ENCODE measurements at places on chromosomes 6 and 20. TPM values are rescaled to one million over a fixed set of nuclear protein-coding genes. Genes with fewer than 3 reads are reported as not detected.

VSX1 gene
- polyA plus RNA-seq, result not detected

CNBD2 gene
- polyA plus RNA-seq, result 0.93 TPM

DNA sequence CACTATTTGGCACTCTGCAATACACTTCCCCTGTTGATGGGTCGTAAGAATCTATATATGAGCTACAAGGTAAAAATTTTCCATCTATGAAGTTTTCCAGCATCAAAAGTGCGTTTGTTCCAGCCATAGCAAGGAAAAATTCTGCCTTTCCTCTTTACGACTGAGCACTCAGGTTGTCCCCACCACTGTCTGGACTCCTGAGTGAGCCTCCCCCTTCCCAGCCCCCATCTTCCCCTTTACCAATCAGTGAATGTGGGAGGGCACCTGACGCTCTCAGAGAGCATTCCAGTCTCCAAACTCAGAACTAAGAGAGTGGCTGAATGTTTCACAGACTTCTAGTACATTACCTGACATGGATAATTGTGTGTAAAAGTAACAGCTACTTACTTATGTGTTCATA is at the start of gene ALDH8A1:
Gene ALDH8A1, minus strand, starts transcription at position 175 of the 400 bp plus-strand sequence. Its CDS starts 48 bp downstream, at position 127.
- no peak for DNase-seq

GRCh38 chr6:163900570-163900969 is 486.1 kb downstream of the QKI start:
- DNase-seq, result no peak

- peak; percentile 54 for DNase-seq
Measured at GRCh38 chr20:63553933-63554290, at the start of gene FNDC11. TSS of gene FNDC11 (plus strand) at chr20:63554159. CDS start at chr20:63555664, 1,505 bp downstream.

FAM83C gene
- polyA plus RNA-seq, result not detected

GRCh38 chr20:56690531-56691175 is 61.5 kb downstream of the TFAP2C start:
- no peak for DNase-seq

ADGRF4 gene
- 0.26 TPM for polyA plus RNA-seq

DNA sequence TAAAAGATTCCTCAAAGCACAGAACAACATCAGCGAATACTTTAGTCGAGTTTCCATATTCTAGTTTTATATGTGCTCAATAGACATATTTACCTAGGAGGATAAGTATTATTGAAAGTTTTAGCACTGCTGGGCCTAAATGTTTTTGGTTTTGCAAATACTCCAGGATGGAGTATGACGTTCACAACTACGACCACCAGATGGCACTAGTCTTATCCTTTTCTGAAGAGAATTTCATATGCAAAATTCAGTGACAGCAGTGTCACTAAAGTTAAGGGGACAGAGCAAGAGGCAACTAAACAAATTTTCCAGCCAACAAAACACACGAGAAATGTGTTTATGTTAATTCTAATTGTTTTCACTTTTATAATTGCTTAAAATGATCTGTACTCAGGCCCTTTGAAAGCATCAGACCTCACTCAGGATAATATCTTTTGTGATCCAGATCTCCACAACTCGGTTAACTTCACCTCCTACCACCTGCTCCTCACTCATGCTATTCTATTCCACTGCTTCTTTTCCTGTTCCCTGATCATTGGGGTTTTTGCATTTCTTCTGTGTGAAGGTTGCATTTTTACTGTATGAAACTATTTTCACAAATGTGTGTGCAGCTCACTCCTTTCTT is 220.8 kb downstream of the TRDN start:
- DNase-seq, result peak; percentile 64

DNA sequence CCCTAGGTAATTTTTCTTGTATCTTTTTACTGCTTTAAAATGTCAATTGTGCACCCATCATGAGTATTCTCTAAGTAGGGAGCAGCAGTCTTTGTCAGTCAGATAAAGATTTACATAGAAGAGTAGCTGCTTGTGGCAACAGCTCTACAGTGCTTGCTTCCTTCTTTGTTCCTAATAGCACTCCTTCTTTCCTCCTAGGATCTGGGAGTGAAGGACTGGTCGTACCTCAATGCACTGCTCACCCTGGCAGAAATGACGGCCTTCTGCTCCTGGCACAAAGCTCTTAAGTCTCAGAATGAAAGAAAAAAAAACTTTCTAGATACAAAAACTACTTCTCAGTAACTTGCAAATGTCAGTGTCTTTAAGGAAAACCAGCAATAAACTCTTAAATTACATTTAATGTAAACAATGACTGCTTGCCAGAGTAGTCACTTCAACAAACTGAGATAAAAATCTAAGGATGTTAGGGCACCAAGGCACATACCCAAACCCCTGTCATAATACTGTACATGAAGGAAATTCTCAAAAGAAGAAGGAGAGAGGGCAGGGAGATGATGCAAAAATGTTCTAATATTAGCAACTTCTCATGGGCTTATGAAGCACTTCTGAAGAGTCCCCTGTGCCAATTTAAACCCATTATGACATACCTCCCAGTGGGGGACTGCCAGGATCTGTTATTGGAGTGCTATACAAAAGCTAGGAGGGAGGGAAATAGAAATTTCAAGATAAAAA is 34.0 kb downstream of the NCOA6 start:
- no peak for DNase-seq

DNA sequence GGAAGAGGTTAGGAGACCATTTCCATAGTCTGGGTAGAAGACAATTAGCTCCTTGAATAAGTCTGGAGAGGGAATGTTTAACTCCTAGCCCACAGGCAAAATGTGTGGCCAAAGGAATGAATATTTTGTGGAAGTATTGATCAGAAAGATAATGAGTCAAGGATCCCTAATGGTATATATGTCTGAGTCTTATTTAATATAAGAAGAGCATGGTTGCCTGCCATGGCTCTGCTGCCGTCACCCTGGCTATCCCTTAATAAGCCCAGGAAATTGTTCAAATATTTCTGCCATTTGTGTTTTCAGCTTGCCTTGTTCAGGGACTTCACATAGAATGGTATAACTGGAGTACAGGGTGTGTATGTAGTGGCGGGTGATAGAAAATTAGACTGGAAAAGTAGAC is 18.1 kb upstream of the CALHM6 start:
- no peak for DNase-seq

CBFA2T2 gene
- polyA plus RNA-seq, result 27.4 TPM

KIAA0408 gene
- polyA plus RNA-seq, result 2.2 TPM

PTP4A1 gene
- 64.4 TPM for polyA plus RNA-seq

DNA sequence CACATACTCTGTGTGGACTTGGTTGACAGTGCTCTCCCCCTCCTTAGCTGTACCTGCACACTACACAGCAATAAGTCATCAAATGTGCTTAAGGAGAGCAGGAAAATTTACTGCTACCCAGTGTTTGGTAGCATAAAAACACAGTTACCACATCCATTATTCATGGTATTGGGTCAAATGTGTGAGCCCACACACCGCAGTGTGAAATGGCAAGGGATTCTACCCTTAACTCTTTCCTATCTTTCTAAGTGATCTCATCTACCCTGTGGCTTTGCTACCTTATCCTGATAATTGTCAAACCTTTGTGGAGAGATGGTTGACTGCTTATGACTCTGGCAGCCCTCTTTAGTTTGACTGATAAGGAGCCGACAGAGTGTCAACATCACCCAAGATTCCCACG is 47.6 kb downstream of the STX11 start:
- no peak for DNase-seq

DNA sequence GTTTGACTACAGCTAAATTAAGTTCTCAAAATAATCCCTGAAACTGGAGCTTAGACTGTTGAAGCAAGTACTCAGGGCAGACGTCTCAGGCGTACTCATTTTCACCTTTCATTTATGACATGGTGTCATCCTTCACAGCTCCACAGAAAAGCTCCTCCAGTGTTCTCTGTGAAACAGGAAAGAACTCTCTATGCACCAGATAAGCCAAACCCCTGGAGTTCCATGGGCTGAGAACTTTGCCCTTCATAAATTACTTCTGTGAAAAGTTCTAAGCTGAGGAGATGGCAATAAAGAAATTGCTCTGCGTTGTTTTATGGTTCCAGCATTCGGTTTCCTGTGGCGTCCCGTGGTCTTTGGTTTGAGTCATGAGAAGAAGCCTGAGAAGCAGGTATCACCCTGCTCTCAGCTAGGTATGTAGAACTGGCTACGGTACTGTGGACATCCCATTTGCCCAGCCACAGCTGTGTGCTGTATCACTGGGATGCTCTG is 20.2 kb upstream of the RREB1 start:
- DNase-seq, result no peak

DNA sequence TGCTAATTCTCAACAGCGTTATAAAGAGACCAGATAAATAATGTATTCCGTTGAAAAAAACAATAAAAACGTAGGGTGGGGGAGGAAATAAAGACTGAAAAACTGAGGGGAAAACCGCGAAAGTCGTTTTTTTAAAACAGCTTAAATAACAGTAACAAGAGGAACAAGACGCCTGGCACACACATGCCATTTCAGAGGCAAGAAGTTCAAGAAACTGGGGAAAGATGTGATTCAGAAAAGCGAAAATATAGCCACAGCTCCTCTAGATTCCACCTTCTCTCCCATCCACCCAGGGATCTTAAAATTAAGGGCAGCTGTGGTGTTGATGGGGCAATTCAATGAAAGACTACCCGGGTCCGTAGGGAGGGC is 1.3 kb downstream of the EPB41L2 start:
- DNase-seq, result no peak

DNA sequence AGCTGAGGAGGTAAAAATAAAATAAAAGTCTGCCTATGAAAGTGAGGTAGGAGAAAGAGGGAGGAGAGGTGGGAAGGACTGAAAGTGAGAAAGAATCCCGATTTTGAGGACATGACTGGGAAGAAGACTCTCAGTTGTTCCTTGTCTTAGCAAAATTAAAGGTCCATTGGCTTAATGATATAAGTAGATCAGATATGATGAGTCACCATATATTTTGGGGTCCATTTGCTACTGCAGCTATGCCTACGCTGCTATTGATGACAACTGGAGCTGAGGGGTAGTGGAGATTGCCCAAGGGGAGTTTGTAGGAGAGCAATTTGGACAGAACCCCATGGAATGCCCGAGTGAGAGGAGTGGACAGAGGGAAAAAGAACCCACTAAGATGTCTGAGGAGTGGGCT is 15.1 kb upstream of the SLC22A3 start:
- no peak for DNase-seq

- DNase-seq, result no peak
Measured at GRCh38 chr6:89758830-89759229, 60.8 kb downstream of the MDN1 start.

GRCh38 chr20:46610145-46610544 is 41.1 kb downstream of the SLC13A3 start:
- DNase-seq, result no peak

PAK5 gene
- polyA plus RNA-seq, result 0.45 TPM

DNA sequence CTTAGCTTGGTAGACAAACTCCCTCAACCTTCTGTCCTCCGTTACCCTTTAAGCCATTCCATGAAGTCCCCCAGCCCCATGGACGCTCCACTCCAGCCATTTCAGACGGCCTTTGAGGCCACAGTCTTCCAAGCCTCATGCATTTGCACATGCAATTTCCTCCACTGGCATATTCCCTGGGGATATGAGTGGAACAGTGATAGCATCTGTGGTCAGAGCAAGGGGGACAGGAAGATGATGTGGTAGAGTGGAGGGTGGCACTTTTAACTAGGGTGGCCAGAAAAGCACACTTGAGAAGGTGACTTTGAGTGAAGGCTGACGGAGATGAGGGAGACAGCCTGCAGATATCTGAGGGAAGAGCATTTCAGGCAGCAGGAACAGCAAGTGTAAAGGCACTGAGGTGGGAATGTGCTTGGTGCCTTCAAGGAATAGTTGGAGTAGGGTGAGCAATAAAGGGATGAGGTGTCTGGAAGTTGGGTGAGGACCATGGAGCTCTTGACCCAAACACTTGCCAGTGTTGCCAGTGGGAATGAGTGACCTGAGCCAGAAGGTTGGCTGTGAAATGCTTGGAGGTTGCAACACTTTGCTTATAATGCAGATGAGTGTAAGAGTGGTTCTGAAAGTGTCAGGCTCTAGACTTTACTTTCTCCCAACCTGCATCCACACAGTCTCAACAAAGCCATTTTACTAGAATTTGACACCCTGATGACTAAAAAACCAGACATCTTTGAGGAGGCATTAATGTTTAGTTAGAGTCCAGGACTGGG is 275.6 kb upstream of the SUPT3H start:
- no peak for DNase-seq

BEND3 gene
- 10.8 TPM for polyA plus RNA-seq

DNA sequence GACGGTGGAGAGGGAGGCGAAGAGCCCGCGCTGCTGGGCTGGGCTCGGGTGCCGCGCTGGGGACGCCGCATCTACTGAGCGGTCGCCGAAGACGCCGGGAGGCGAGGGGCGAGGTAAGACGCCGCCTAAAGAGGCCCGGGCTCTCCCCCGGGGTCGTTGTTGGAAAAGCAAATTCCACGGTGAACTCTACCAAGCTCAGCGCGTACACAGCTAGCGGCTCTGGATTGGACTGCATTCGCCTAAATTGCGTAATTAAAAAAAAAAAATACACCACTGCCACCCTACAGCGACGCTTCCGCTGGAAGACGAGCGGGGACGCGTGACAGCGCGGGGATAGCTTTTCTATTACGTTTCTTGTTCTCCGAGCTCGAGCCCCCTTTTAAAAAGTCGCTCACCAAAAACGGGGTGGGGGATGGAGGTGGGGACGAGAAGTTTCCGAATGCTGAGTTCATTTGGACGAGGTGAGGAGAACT is 92.0 kb upstream of the PRDM1 start:
- DNase-seq, result no peak

GRCh38 chr6:142842418-142843261 is 102.3 kb downstream of the HIVEP2 start:
- no peak for DNase-seq

GRCh38 chr6:38572186-38572813 is 67.4 kb downstream of the BTBD9 start:
- DNase-seq, result no peak

- DNase-seq, result no peak
Measured at GRCh38 chr6:139198529-139199288, 63.8 kb downstream of the HECA start.

DNA sequence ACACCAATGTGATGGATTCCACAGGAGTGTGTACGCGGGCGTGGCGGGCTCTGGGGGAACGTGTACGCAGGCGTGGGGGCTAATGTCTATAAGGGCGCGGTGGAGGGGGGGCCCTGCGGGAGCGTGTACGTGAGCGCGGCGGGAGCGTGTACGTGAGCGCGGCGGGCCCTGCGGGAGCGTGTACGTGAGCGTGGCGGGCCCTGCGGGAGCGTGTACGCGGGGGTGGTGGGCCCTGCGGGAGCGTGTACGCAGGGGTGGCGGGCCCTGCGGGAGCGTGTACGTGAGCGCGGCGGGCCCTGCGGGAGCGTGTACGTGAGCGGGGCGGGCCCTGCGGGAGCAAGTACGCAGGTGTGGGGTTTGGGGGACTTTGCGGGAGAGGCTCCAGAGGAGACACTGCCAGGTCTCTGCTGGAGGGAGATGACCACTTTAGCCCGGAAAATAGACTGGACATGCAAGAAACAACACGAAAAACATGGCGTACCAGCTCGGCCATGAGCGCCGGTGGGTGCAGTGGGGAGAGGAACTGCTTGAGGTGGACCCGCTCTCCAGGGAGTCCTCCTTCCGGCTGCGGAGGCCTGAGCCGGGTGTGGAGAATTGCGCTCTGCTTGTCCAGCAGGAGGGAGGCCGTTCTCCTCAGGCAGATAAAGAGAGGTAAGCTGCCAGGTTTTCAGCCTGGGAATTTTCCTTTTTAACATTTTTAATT is 27.8 kb upstream of the SMOC2 start:
- no peak for DNase-seq

Measured in renal cortex interstitium (tissue), 15 donors.